ENCODE measurements at places on chromosomes 11 and 22.

DNA sequence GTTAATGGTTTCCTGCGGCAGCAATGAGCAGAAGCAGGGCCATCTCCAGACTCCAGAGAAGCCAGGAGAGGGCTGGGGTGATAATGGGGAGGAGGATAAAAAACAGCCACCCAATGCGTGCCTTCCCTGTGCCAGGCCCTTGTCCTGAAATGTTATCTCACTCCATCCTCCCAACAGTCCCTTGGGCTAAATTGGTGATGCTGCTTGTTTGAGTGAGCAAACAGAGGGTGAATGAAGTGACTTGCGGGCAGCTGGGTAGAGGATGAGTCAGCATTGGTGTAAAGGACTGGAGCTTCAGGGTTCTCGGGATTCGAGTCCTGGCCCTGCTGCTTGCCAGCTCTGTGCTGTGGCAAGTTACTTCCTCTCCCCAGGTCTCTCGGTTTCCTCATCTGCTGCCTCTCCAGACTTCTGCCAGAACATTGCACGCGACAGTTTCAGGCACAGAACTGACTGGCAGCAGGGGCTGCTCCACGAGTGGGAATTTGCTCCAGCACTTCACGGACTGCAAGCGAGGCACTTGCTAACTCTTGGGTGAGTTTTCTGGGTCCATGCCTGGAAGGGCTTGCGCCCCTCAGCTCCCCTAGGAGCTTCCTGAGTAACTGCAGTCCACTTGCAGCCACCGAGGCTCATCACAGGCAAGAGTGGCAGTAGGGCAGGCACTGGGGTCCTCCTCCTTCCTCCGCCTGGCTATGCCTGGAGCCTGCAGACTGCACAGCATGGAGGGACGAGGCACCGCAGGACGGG is at the start of gene P2RY6:
Gene P2RY6 (plus strand): TSS at position 403 of the 744 bp plus-strand sequence. CDS start 24,181 bp downstream, outside the sequence.
- no peak for DNase-seq

GRCh38 chr22:23070418-23071229 is at the start of gene GNAZ:
TSS of gene GNAZ (plus strand) at chr22:23070519. CDS start at chr22:23095696, 25,177 bp downstream.
- DNase-seq: peak; percentile 8

- DNase-seq: no peak
These were observed 1282.1 kb downstream of the TBC1D22A start for GRCh38 chr22:48044487-48045060.

DNA sequence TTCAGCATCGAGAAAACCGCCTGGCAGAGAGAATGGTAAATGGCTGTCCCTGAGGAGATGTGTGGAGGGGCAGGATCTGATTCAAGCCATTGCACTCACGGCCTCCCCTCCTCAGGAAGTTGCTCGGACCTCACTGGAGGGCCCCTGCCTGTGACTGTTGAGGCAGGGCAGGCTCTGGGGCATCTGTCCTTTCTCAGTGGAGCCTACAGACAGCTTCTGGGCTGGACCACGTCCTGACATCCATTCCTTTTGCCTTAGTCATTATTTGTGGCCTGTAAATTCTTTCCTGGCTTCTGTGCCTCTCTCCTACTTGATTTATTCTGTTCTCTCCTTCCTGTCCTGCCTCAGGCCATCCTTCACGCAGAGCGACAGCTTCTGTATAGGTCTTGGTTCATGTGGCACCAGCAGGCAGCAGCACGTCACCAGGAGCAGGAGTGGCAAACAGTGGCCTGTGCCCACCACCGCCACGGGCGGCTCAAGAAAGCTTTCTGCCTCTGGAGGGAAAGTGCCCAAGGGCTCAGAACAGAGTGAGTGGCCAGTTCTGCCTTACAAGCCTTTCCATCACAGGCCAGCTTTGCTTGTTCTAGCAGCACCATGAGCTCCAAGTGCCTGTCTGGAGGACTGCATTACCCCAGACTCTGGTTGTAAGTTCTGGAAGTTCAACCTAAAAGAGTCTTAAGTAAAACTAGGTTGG is 59.6 kb downstream of the PISD start:
- DNase-seq: no peak

GRCh38 chr11:369336-370018 is at the start of gene B4GALNT4:
TSS of gene B4GALNT4 (plus strand) at chr11:369499. CDS start at chr11:369804, 305 bp downstream.
- no peak for DNase-seq

GRCh38 chr11:32068134-32068870 is 22.6 kb upstream of the RCN1 start:
- DNase-seq: no peak

- no peak for DNase-seq
These were observed 117.8 kb downstream of the APOL5 start for GRCh38 chr22:35835267-35835997.

DNA sequence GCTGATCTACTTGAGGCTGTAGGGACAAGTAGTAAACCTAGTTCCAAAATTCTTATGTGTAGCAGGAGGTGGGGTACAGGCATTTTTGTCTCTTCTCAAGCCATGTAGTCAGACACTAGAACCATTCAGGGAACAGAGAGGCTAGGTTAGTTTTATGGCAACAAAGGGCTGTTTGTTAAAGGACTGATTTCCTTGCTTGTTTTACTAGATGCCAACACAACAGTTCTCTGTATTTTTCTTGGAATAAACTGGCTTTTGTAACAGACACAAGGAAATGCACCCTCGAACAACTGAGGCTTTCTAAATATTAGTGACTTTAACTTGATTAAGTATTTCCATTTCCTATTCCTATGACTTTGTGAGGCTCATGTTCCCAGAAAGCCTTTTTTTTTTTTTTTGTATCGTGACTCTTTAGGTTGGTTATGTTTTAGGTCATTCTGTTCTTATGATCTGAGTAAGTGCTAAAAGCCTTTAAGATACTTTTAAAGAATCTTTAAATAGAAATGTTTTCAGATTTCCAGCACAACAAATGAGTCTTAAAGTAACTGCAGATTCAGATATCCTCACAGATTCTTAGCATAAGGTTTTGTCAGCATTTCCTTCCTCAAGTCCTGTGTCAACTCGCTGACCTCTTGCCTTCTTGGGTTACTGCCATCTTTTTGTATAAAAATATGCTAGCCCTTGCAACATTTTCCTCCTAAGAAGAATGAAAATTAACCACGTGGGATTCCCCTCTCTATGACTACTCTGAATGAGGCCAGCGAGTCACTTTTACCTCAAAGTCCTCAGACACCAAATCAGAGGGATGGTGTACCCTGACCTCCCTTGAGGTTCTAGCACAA is 92.5 kb downstream of the CCDC83 start:
- no peak for DNase-seq

DNA sequence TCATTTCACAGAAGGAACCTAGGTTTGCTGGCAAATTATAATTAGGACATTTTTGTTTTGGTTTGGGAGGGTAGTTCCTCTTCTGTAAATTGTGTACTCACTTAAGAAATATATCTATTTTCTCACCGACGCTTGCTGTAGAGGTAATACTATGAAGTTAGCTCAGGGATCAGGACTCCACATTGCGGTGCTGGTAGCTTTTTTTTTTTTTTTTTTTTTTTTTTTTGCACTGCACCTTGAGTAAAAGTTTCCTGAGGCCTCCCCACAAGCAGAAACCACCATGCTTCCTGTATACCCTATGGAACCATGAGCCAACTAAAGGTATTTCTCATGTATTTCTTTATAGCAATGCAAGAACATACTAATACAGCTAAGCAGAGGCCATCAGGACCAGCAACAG is 14.7 kb downstream of the UBTFL1 start:
- DNase-seq: no peak

- DNase-seq: no peak
These were observed 3.8 kb downstream of the ALKBH8 start for GRCh38 chr11:107561688-107562087.

GRCh38 chr22:36536717-36537116 is 7.8 kb upstream of the EIF3D start:
- DNase-seq: no peak

- DNase-seq: no peak
These were observed 36.6 kb downstream of the KCNJ1 start for GRCh38 chr11:128830290-128831173.

DNA sequence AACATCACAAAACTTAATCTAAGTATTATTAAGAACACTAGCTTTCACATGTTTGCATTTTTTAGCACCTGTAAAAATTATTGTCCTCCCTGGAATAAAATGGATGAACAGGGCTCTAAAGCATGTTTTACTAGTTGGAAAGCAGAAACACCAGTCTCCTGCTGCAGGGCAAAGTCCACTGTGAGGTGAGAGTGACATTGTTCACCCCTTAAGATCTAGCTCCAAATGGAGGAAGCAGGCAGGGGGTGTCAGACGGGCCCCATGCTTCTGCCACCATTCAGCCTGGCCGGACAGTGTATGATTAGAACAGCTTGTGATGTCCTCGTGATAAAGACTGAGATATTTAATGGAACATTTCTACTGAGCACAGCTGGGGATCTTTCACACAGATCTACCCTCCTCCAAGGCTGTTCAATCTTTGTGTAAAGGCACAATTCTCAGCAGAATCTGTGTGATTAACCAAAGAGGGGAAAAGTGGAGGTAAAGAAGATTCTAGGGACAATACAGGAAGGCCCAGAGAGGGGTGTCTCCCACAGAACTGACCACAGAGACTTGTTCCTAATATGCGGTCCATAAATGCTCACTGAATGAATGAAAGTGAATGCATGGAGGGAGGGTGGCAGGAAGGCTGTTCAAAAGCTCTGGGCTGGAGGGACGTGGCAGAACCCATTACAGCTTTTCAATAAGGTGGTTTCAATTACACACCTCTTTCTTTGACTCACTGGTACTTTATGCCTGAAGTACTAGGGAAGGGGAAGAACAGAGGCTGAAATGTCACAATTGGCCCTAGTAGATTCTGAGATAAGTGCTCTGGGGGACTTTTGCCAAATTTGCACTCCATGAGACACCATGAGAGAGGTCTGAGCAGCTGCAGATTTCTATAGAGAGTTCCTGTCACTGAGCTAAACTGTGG is 239.1 kb upstream of the ARHGAP20 start:
- DNase-seq: no peak

- DNase-seq: no peak
These were observed 129.6 kb downstream of the CEP164 start for GRCh38 chr11:117457031-117457785.

- no peak for DNase-seq
These were observed 18.7 kb downstream of the ELMOD1 start for GRCh38 chr11:107609400-107610218.

- DNase-seq: no peak
These were observed 40.7 kb downstream of the ZNRF3 start for GRCh38 chr22:28923826-28924732.
